T-helper 17 cell (primary cell): ENCODE measurements at places on chromosomes 11 and 22.

DNA sequence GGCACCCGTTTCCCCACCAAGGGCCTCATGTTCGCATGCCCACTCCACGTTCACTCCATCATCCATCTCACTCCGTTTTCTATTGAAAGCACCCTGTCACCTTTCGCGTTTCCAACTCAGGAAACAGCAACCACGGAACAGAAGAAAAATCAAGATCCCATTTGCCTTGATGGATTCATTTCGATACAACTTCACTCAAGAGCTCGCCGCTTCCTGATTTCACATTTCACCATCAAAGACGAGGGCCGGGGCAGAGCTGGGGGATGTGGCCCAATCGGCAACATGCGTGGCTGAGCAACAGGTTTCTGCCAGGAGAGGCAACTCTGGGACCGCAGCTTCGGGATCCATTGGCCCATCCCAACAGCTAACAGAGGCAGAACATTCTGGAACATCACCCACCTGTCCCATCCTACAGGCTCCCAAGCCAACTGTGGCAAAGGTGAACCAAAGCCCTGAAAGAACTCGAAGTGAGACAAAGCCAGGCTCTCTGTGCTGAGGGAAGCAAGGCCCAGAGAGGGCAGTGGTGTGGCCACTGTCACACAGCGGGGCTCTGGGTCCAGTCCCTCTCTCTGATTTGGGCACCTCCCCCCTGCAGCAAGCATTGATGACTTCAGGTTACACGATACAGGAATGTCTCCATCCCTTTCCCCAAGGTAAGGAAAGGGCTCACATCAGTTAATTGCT lies 36.2 kb upstream of the CD5 start:
- H3K36me3 ChIP-seq, result no peaks in the 10 kb centered on the region
- DNase-seq, result no peak
- H3K27ac ChIP-seq, result peak overlapping the region; percentile 98
- H3K27me3 ChIP-seq, result no peaks in the 10 kb centered on the region

DNA sequence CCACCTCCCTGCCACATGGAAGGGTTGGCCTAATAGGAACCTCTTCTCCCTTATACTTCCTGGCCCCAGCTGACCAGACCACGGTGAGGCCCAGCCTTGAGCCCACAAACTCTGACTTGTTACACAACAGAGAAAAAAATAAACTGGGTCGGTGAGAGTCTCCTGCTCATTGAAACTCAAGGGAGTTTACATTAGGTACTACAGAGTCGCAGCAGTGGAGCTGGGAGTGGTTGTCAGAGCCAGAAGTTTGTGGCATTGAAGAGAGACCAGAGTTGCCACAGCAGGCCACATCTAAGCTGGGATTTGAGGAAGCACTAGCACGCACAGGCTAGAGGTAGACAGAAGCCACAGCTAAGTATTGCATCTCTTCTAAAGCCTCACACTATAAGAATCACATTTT lies 296.2 kb downstream of the DDX10 start:
- DNase-seq, result no peak
- no peak overlapping the region for H3K4me3 ChIP-seq
- H3K36me3 ChIP-seq, result no peaks in the 10 kb centered on the region

GRCh38 chr22:47168900-47169800 lies 406.7 kb downstream of the TBC1D22A start:
- no peak overlapping the region for H3K27ac ChIP-seq
- no peak overlapping the region for H3K4me3 ChIP-seq
- DNase-seq, result peak; percentile 3
- H3K4me1 ChIP-seq, result peaks cover 7% of the 10 kb centered on the region
- peaks cover 6% of the 10 kb centered on the region for H3K36me3 ChIP-seq

DNA sequence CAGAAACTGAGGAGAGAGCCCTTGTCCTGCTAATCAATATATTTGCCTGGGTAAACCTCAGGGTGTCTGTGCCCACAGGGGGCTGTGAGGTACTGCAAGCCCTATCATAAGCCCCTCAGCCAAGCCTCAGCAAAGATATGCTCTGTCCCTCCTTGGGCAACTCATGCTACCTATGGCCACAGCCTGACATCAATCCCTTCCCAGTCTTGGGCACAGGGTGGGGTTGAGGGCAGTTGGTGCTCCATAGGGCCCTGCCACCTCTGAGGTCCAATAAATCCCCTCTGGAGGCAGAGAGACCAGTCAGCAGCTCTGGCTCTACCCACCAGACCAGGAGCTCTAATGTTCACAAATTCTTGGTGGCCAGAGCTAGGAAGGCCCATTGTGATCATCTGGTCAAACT lies 23.8 kb downstream of the TPBGL start:
- no peak overlapping the region for H3K4me3 ChIP-seq
- H3K27ac ChIP-seq, result peak overlapping the region; percentile 59
- H3K36me3 ChIP-seq, result no peaks in the 10 kb centered on the region
- no peaks in the 10 kb centered on the region for H3K27me3 ChIP-seq

GRCh38 chr22:43377896-43378704 lies 33.7 kb upstream of the MPPED1 start:
- no peak for DNase-seq
- no peak overlapping the region for H3K4me3 ChIP-seq
- no peak overlapping the region for H3K27ac ChIP-seq
- H3K27me3 ChIP-seq, result peaks cover 69% of the 10 kb centered on the region
- H3K36me3 ChIP-seq, result peaks cover 3% of the 10 kb centered on the region

GRCh38 chr11:102295045-102295444 lies 22.2 kb upstream of the BIRC3 start:
- H3K4me1 ChIP-seq, result peaks cover 30% of the 10 kb centered on the region
- H3K4me3 ChIP-seq, result peak overlapping the region; percentile 82
- peaks cover 2% of the 10 kb centered on the region for H3K36me3 ChIP-seq

GRCh38 chr11:64918017-64918416 lies 1.0 kb upstream of the ATG2A start:
- DNase-seq, result no peak
- peaks cover 2% of the 10 kb centered on the region for H3K36me3 ChIP-seq
- peaks cover 19% of the 10 kb centered on the region for H3K4me1 ChIP-seq
- peak overlapping the region; percentile 92 for H3K27ac ChIP-seq
- peak overlapping the region; percentile 93 for H3K4me3 ChIP-seq

- no peaks in the 10 kb centered on the region for H3K27me3 ChIP-seq
- H3K27ac ChIP-seq, result no peak overlapping the region
- H3K4me3 ChIP-seq, result no peak overlapping the region
- DNase-seq, result no peak
- H3K36me3 ChIP-seq, result peaks cover 18% of the 10 kb centered on the region
- peaks cover 5% of the 10 kb centered on the region for H3K4me1 ChIP-seq
Measured at GRCh38 chr22:20792966-20793728, 19.2 kb downstream of the SERPIND1 start.

- no peaks in the 10 kb centered on the region for H3K36me3 ChIP-seq
- H3K27me3 ChIP-seq, result peaks cover 25% of the 10 kb centered on the region
- H3K27ac ChIP-seq, result no peak overlapping the region
- no peaks in the 10 kb centered on the region for H3K4me1 ChIP-seq
- no peak overlapping the region for H3K4me3 ChIP-seq
- no peak for DNase-seq
Measured at GRCh38 chr11:78798663-78799062, 224.0 kb upstream of the NARS2 start.

DNA sequence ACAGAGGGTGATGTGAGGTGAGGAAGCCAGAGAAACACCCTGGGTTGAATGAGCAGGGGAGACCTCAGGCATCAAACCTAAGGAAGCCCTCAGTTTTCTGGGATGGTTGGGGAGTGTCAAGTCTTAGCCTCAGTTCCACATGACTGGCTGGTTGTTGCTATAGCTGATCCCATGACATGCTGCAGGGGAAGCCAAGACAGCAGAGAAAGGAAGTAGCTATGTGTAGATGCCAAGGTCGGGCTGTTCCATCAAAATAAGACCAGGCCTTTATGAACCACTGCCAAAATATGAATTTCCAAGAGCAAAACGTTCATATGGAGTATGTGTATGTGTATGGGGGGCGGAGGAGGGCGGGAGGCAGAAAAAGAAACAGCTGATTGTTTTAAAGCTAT lies 11.6 kb downstream of the CD59 start:
- H3K4me3 ChIP-seq, result no peak overlapping the region
- no peaks in the 10 kb centered on the region for H3K27me3 ChIP-seq
- H3K4me1 ChIP-seq, result peaks cover 55% of the 10 kb centered on the region

DNA sequence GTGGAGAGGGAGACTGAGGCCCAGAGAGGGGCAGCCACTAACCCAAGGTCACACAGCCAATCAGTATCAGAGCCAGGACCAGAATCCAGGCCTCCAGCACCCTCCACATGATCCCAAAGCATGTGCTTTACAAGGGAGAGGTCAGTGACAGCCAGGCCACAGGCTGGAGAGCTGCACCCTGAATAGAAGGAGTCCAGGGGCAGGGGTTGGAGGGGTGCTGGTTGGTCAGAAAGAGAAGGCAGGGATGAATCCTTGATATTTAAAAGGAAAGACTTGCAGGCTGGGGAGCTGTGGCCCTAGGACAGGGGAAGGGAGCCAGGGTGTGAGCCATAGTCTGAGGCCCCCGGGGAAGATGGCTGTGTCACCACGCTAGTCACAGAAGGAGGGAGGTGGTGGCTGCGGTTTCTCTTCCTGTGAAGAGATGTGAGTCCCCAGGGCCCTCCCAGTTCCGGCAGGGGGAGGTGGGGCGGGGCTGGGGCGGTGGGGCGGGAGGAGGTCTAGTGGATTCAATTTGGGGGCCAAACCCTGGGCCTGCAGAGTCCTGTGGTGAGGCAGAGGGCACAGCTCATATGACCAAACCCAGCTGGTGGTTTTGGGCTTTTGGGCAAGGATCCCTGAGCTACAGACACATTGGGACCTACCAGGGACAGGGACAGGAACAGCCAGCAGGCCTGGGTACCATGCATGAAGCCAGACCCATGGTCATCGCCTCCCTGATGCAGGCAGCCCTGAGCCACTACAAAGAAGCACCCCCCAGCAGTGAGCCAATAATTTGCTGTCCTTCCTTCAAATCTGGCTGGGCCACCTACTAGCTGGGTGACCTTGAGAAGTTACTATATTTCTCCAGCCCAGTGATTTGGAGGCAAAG lies 14.0 kb downstream of the RAC2 start:
- H3K27ac ChIP-seq, result peak overlapping the region; percentile 97
- H3K4me3 ChIP-seq, result peak overlapping the region; percentile 86
- peaks cover 23% of the 10 kb centered on the region for H3K36me3 ChIP-seq
- DNase-seq, result peak; percentile 85
- H3K4me1 ChIP-seq, result peaks cover 72% of the 10 kb centered on the region

GRCh38 chr11:35407041-35407440 lies 12.3 kb downstream of the SLC1A2 start:
- no peak overlapping the region for H3K4me3 ChIP-seq
- peaks cover 38% of the 10 kb centered on the region for H3K27me3 ChIP-seq
- H3K27ac ChIP-seq, result no peak overlapping the region
- H3K36me3 ChIP-seq, result peaks cover 4% of the 10 kb centered on the region
- no peak for DNase-seq

- no peaks in the 10 kb centered on the region for H3K27me3 ChIP-seq
- H3K27ac ChIP-seq, result peak within 1 kb of the TSS; percentile 63
- H3K36me3 ChIP-seq, result no peaks in the 10 kb centered on the region
Measured at GRCh38 chr22:44701824-44702478, at the start of gene PRR5. PRR5 (plus strand) TSS chr22:44702204; CDS start chr22:44702475, 271 bp downstream.

DNA sequence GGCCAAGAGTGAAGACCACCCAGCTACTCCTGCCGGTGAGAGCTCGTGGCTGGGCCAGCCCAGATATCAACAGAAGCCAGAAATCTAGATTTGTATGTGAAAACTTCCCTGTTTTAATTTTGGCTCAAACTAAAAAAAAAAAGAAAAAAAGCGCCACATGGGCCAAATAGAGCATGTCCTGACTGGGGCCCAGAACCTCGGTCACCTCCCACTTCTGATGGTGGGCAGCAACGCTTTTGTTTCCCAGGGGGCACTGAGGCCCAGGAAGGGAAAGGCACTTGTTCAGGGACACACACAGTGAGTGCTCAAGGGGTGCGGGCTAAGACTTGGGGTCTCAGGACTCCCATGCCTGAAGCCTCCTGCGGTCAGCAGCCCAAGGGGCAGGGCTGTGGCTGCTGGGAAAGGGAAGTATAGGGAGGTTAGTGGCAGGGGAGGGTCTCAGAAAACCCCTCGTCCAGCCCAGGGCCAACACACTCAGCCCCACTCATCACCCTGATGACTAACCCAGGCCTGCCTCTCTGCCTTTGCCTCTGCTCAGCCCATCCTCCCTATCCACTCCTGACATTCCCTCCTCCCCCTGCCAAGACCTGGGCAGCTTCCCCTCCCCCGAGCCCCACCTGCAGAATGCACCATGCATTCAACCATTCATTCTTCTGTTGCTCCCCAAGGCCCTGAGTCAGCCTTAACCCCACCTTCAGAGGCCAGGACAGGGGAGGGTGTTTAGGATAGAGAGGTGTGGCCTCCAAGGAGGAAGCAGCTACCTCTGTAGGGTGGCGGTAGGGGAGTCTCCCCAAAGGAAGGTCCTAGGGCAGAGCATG lies 30.0 kb upstream of the TCF20 start:
- peaks cover 67% of the 10 kb centered on the region for H3K4me1 ChIP-seq
- peak overlapping the region; percentile 89 for H3K4me3 ChIP-seq
- H3K36me3 ChIP-seq, result no peaks in the 10 kb centered on the region
- H3K27me3 ChIP-seq, result no peaks in the 10 kb centered on the region
- peak overlapping the region; percentile 94 for H3K27ac ChIP-seq

DNA sequence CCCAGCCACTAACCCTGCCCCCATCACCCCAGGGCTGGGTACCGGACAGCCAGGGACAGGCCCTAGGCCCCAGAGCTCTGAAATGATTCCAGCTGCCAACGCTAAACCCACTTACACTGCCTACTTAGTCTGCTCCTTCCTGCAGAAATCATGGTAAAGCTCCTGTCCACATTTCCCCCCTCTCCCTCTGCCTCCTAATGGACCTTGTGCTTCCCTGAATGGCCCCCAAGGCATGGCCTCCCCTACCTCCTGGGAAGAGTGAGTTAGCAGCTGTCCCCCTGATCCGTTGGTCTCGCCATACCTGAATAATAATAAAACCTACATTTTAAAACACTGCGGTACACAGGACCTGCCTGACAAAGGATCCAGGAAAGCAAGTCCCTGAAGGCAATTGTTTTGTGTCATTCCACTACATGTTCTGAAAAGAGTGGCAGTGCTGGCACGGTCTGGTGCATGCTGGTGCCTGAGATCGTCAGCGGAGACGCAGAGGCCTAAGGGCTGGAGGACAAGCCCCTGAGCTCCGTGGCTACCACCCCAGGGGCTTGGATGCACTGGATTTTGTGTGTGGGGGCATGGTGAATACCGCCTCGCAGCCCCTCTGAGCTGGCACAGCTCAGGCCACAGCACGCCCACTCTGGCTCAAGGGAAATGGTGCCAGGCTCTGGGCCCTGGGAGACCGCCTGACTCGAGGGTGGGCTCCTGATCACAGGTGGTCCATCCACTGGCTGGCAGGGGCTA lies 186.3 kb downstream of the CTTN start:
- DNase-seq, result no peak
- H3K27me3 ChIP-seq, result peaks cover 30% of the 10 kb centered on the region
- no peak overlapping the region for H3K4me3 ChIP-seq
- H3K4me1 ChIP-seq, result peaks cover 3% of the 10 kb centered on the region

DNA sequence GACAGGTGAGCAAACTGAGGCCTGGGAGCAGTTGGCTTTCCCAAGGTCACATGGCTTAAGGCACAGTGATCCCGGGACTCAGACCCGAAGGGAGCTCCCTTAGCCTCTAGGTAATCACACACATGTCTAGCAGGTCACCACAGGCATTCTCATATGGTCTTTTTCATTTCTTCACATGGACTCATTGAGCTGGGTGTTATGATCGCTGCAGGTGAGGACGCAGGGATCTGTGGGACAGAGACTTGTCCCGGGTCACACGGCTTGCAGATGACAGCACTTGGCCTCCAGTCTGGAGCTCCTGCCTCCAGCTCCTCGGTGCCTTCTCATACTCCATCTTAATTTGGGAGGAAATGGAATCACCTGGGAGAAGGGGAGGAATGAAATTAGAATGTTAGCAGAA lies 23.6 kb upstream of the CACNG2 start:
- H3K27me3 ChIP-seq, result peaks cover 42% of the 10 kb centered on the region
- no peak for DNase-seq
- H3K36me3 ChIP-seq, result no peaks in the 10 kb centered on the region
- peaks cover 3% of the 10 kb centered on the region for H3K4me1 ChIP-seq
